Esophagus squamous epithelium (tissue), 5 donors: ENCODE measurements at places on chromosomes 12 and 14.

- DNase-seq, result no peak
Measured at GRCh38 chr14:64515053-64515452, 10.5 kb downstream of the ZBTB1 start.

DNA sequence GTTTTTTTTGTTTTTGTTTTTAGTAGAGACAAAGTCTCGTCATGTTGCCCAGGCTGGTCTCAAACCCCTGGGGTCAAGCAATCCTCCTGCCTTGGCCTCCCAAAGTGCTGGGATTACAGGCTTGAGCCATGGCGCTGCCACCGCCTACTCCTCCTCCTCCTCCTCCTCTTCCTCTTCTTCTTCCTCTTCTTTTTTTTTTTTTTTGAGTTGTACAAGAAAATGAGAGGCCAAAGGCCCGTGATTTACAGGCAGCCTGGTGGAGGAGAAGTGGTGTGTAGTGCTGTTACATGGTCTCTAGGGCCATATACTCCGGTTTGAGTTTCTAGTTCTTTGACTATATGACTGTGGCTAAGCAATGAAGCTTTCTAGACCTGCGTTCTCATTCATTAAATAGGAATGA, 29.6 kb upstream of the SPPL3 start:
- DNase-seq, result no peak

DNA sequence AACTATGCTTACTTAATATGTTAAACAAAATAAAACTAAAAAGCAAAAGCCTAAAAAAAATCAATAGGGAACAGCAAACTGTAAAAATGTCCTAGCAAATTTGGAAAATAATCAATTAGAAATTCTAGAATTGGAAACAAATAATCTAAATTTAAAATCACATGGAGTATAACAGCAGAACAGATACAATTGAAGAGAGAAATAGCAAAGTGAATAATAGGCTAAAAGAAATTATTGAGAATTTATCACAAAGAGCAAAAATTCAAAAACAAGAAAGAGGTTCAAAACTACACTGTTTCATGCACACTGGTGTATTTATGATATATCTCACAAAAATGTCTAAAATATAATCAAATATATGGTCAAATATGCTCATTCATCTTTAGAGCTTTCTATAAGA, 231.9 kb downstream of the GPHN start:
- no peak for DNase-seq

- DNase-seq, result no peak
Measured at GRCh38 chr14:103889313-103890051, 38.8 kb upstream of the TDRD9 start.

- no peak for DNase-seq
Measured at GRCh38 chr12:104049278-104049902, 597 bp downstream of the GLT8D2 start.

DNA sequence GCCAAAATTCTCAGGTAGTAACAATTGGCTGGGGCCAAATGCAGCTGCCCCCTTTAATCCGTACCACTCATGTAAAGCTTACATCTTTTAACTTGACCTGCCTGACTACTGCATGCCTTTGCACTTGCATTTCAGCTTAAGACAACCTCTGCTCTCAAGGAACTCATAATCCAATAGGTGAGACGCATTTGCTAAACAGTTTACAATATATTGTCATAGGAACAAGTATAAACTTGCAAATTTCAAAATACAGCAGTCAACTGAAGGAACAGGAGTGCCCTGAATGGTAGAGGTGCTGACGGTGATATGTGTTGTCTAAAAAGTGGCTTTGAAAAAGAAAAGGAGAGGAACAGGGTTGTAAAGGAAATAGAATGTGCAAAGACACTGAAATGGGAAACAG, 3.6 kb upstream of the BRMS1L start:
- DNase-seq, result no peak

GRCh38 chr12:121366063-121366459, 13.8 kb upstream of the ANAPC5 start:
- DNase-seq, result no peak

GRCh38 chr12:131056626-131057025, 102.9 kb downstream of the ADGRD1 start:
- no peak for DNase-seq

DNA sequence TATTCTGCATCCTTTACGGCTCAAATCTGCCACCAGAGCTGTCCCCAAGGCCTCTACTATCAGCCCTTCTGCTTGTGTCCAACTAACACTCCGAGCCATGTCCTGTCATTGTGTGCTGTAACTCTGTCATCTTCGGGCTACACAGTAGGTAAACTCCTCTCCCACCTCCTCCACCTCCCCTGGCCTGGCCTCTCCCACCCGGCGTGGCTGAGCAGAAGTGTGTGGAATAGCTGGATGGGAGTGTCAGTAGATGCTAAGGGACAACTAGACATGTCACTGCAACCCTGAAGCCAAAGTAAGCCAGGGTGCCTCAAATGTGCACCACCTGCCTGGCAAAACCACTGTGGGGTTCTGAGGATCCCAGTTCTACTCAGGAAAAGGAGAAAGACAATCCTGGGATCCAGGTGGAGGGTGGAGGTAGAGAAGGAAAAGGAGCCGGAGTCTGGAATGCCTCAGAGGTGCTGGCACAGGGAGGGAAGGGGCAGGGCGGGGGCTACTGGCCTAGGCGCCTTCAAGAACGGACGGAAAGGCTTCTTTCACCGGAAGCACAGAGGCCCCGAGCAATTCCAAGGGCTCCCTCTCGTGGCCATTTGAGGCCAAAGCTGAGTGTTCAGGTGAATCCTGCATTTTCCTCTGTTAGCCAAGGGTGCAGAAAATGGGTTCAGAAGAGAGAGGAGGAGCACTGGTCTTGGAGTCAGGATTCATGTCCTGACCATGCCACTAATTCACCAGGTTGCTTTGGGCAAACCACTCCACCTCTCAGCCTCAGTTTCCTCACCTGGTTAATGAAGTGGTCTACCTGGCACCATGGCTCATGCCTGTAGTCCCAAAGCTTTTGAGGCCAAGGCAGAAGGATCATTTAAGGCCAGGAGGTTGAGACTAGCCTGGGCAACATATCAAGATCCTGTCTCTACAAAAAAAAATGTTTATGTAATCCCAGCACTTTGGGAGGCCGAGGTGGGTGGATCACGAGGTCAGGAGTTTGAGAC, 20.5 kb upstream of the FAM181A start:
- DNase-seq, result no peak

GRCh38 chr14:24360281-24360680, 7.7 kb upstream of the NFATC4 start:
- no peak for DNase-seq

DNA sequence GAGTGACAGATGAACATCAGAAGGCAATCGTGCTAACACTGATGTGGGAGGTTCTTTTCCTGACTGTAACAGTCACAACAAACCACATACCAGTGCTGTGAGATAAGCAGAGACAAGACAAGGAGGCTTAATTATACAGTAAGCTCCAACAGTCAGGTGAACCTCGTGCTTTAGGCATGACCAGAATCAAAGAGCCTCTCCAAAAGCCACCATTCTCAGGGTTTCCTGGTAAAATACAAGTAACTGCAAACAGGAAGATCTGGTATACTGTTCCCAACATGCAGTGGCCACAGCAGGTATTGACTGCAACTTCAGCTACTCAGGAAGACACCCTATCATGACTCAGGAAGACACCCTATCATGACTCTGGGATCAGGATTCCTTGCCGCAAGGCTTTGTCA, 47.3 kb upstream of the GTF2A1 start:
- DNase-seq, result no peak

DNA sequence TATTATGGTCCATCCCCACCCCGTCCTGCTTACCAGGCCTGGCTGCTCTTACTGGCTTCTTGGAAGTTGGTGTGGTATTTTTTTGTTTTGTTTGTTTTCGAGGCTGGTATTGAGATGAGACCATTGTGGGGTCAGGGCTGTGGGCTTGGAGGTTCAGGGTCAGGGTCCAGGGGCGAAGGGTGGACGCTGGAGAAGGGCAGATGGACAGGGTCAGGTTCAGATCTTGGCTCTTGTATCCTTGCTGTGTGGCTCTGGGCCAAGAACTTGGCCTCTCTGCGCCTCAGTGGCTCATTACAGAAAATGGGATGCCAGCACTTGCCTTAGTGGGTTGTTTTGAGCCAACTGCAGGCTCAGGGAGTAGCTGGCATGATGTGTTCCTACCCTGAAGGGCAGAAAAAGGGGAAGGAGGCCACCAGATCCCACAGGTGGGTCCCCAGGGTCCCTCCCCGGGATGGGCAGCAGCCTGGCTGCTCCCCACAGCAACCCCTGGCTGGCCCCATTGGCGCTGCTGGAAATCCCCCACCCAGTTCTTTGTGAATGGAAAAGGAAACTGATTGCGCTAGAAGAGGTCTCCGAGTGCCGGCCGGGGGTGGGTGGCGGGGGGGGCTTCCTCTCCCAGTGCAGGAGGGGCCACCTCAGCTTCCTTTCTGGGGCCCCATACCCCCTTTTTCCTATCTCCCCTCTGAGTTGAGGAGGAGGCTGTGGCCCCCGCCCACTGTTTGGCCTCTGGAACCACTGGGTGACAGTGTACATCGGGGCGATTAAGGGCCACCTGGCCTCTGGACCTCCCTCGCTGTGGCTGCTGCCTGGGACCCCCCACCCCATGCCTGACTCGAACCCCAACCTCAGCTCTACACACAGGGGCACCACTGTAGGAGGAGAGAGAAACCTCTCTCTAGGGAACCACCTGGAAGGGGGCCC, 25.0 kb downstream of the SH2B3 start:
- no peak for DNase-seq

DNA sequence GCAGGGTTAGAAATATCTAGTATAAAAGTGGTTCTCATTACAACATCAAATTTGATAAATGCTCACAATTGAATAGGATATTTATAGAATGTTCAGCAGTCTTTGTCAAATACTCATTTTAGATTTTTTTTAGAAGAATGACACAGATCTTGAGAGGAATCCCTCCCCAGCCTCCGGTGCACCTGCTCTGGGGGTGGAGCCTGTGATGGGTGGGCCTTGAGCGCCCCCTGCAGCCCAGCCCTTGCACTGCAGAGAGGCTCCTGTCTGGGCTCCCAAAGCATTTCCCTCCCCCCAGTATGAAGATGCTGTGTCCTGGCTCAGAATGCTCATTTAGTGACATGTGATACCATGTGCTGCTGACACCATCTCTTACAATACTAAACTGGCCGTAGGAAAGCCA, 792.3 kb downstream of the TMEM121 start:
- no peak for DNase-seq

- no peak for DNase-seq
Measured at GRCh38 chr12:25644979-25645378, 91.9 kb upstream of the LMNTD1 start.

- no peak for DNase-seq
Measured at GRCh38 chr14:55139696-55140509, 10.9 kb downstream of the LGALS3 start.

DNA sequence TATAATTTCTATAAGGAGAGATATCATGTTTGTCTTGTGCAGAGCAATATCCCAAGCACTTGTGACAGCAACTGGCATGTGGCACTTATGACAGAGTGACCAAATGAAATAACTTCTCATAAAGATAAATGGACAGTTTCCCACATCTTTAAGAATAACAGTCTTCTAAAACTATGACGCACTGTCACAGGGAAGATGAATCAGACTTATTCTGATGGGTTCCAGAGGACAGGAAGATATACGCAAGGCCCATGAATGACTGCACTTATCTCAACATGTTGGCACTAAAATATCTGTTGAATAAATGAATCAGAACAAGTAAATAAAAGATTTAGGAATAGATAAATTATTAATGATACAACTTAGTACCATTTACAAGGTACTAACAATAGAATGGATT, 465.8 kb upstream of the SYT1 start:
- no peak for DNase-seq

- no peak for DNase-seq
Measured at GRCh38 chr12:53972152-53972702, 699 bp upstream of the HOXC11 start.

- DNase-seq, result no peak
Measured at GRCh38 chr12:118033902-118034301, 17.4 kb downstream of the RFC5 start.

- no peak for DNase-seq
Measured at GRCh38 chr12:50934371-50934851, 17.9 kb upstream of the HIGD1C start.

GRCh38 chr12:104463368-104463767, 6.6 kb downstream of the CHST11 start:
- DNase-seq, result no peak

DNA sequence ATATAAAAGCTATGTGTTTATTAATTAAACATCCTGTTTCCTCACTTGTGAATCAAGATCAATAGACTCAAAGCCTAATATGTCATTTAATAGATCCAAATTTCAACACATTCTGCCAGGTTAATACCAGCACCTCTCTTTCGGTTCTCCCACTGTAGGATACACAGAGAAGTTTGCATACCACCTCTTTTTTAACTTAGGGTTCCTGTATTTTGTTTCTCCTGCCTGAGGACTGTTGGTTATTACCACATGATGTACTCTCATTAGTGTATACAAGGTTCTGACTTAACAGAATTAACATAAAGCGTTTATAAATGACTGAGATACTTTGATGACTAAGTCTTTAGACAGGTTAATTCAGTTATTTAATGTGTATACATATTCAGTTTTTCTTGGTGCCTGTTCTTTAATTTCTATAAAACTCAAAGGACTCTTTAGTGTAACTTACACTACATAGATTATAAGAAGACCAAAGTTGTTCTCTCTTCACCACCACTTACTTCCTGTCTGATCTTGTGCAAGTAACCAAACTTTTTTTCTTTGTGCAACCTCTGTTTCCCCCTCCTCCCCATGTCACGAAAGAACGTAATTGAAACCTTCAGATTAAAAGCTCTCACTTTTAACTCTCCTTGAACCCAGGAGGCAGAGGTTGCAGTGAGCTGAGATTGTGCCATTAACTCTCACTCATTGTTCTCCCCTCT, 89.8 kb upstream of the DNM1L start:
- DNase-seq, result no peak

GRCh38 chr14:100010679-100011078, 54.5 kb upstream of the EVL start:
- no peak for DNase-seq

- DNase-seq, result no peak
Measured at GRCh38 chr14:64217308-64217707, 76.9 kb downstream of the ESR2 start.

DNA sequence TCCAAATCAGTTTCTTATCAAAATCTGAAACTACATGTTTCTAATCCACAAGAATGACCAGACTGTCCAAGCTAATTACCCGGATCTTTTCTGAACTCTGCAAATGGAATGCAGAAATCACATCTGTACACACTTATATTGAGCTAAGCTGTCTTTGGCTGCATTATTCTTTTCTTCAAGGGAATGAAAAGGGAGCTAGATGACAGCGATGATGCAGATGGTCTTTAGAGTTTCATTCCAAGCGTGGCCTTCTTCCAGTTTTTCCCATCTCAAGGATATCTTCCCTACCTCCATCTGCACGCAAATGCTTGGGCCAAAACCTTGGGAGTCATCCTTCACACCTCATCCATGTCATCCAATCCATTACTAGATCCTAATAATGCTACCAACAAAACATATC, 12.6 kb downstream of the KCNH5 start:
- no peak for DNase-seq

GRCh38 chr12:93318720-93319522, 58.8 kb upstream of the NUDT4 start:
- no peak for DNase-seq

- DNase-seq, result no peak
Measured at GRCh38 chr14:100086361-100086760, 21.1 kb downstream of the EVL start.
